ENCODE measurements at places on chromosomes 4 and X.
A peak's percentile ranks its signal among the peaks of the same experiment; 100 is the strongest.

GRCh38 chr4:140603286-140603685 is 34.5 kb upstream of the UCP1 start:
- no peak for DNase-seq

DNA sequence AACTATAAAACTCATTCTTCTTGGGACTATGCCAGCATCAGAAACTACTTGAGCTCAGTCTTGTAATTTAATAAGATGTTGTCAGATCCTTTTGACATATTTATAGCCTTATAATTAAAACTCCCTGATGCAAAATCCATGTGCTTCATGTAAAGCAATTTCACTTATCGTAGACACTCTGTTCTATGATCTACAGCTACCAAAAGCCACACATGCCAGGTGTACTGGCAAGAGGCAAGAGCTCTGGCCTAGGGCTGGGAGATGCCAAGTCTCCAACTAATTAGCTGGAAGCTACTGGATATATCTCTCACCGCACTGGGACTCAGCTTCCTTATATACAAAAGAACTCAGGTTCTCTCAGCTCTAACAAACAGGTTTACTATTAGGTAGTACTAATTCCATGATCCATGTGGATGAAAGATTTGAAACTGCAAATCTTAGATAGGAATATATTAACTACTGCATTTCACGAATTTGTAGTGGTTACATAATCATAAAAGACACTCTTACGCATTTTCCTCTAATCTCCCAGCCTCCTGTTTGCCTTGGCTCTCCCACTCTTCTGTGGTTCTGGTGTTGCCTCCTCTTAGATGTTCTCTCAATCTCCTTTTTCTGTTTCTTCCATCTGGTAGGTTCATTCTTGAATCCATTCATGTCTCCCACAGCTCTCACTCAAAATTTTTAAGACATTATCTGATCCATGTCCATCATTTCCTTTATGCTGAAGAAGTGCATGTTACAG is 103.0 kb downstream of the HHIP start:
- no peak for DNase-seq

- no peak for DNase-seq
These were observed 78.0 kb downstream of the PRDM5 start for GRCh38 chr4:120844528-120844921.

DNA sequence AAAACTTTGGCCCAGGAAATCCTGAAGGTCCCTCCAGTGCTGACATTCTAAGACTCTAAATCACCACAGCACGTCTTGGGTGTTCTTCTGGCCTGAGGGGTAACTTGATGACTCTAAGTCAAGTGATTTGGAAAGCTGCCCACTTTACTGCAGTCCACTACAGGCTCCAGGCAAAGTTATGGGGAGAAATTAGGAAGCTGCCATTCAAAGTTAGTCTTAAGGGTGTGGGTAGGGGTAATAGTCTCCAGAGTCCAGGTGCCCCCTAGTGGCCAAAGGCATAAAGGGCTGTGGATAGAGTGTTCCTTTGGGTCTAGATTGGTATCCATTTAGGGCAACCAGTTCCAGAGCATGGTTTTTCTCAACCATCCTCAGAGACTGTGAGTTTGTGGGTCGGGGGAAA is 38.7 kb upstream of the SLC16A2 start:
- peak; percentile 5 for DNase-seq

DNA sequence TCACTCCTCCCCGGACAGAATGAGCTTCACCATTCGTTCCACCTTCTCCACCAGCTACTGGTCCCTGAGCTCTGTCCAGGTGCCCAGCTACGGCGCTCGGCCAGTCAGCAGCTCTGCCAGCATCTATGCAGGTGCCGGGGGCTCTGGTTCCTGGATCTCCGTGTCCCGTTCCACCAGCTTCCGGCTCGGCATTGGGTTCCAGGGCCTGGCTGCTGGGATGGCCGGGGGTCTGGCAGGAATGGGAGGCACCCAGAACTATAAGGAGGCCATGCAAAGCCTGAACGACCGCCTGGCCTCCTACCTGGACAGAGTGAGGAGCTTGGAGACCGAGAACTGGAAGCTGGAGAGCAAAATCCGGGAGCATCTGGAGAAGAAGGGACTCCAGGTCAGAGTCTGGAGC is 36.4 kb upstream of the N4BP2 start:
- no peak for DNase-seq

GRCh38 chr4:13368217-13368616 is 115.9 kb downstream of the RAB28 start:
- no peak for DNase-seq

GRCh38 chr4:71138007-71138615 is 144.7 kb downstream of the DCK start:
- no peak for DNase-seq

DNA sequence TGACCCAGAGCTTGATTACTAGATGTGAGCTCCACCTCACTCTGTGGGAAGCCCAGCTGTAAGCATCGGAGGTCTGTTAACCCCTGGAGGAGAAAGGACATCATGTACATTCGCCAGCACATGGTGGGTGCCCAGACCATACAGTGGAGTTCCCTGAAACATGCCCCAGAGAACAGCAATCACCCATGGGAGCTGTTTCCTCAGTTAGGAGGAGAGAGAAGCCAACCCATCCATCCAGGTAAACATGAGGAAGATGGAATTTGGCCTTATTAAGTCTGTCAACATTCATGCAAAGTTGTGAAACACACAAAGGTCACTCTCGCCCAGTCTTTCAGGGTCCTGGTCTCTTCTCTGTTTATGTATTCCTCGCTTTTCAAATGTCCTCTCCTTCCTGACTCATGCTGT is 354.7 kb downstream of the ANK2 start:
- no peak for DNase-seq

DNA sequence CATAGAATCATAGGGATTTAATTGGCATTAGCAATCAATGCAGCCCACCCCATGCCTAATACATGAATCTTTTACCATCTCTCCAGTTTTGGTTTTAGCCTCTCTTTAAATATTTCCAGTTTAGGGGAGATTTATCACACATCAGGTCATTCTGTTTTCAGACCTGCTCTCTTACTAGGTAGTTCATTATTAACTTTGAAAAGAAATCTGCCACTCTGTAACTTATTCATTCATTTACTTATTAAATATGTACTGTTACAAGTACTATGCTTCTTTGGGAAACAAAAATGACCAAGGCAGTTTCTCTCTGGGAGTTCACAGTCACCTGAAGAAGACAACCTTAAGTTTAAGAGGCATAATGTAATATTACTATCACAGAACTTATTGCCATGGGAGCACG is 62.1 kb downstream of the USO1 start:
- DNase-seq: no peak

DNA sequence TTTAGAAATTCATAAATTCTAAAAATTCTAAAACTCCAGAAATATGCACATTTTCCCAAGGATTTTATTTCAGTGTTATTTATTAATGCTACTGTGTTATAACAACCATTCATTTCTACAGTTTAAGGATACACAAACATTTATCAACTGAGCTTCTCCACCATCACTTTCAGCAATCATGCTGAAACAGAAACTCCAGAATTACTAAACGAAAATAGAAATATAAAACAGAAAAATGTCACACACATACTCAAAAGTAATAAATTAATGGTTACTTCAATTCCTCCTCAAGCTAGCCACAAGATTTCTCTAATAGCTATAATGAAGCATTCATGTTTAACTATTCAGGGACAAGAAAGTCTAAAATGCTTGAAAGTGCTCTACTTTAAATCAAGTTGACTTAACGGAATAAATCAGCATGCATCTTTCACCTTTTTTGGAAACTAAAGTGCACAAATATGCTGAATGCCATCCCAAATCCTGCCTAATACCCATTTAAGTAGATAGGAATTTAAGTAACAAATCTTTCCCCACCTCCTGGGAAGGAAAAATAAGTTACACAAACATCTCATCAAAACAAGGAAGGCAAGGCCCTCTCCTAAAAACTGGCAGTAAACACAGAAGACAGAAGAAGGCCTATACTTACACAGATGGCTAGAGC is 563 bp downstream of the FAM13A start:
- DNase-seq: no peak

GRCh38 chr4:40672528-40673522 is 43.2 kb upstream of the RBM47 start:
- no peak for DNase-seq

GRCh38 chrX:43661521-43662240 is 5.6 kb downstream of the MAOA start:
- DNase-seq: no peak

GRCh38 chr4:185723631-185724260 is 88.2 kb downstream of the SORBS2 start:
- DNase-seq: no peak

DNA sequence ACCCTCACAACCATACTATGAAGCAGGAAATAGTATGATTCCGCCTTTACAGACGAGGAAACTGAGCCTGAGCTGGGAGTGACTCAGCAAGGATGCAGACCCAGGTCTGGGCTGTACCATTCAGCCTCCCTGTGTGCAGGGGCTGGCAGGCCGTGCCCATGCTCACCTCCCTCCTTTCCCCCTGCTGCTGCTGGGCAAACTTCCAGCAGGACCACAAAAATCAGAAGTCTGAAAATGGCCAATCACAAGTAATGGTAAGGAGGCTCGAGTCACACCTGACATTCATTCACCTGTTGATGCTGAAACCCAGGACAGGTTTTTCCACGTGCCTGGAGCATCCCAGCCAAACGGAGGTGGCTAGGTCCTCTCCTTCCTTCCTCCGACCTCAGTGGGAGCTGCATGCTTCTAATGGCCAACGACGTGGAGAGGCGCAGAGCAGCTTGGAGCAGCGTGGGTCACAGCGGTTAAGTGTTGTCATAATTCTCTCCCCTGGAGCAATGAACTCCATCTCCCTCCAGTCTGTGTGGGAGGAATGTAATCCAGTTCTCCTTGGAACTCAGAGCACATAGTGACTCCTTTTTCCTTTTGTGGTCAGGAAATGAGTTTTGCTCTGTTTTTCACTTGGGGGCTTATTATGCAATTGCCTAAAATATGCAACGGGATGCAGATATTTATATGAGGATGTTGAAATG is 371.7 kb downstream of the BCOR start:
- no peak for DNase-seq

DNA sequence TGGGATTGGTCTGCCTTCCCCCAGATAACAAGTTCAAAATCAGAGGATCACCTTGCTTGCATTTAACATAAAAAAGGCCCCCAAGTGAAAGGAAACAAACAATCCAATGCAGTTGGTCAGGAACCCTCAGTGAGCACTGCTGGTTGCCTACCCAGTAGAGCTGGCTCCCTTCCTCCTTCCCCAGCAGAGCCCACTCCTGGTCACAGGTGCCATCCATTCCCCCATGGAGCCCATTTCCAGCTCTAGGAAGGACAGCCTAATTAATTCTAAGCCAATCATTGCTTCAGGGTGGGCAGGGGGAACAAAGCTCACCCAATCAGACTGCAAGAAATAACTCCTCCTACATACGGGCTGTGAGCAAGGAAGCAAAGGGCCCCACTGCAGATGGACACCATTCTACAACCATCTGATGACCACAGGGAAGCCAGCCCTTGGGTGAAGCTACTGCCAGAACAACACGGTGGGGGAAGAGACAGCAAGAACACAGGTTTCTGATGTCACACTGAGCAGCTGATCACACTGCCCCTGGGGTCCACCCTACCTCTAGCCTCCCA is 86.5 kb downstream of the SH3KBP1 start:
- DNase-seq: no peak

DNA sequence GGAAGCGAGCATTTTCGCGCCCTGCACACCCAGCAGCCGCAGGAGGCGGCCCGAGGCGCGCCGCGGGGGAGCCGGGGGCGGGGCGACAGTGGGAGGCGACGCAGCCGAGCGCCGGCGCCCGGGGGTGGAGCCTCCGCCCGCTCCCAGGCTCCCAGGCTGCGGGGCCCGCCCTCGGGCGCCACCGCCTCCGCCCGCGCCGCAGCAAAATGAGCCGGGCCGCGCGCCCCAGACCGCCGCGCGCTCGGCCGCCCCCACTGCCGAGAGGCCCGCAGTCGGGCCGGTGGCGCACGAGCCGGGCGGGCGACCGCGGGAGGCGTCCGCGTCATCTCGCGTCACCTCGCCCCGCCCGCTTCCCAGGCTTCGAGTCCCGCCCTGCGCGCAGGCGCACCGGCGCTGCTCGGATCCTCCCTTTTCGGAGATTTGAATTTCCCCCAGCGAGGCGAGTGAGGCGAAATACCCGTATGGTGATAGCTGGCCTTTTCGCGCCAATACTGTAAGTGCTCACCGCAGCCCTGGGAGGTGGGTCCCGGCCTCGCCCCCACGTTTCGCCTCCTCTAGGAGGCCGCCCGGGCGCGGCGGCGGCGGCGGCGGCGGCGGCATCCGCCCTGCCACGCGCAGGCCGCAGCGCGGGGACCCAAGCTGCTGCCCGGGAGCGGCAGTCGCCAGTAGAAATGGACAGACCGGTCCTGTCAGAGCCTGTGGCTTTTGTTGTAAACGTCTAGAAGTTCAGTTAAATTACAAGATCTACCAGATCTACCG is at the start of gene TMEM187:
TSS of gene TMEM187 (plus strand) at position 387 of the 759 bp plus-strand sequence. CDS start 9,309 bp downstream, outside the sequence.
- peak; percentile 79 for DNase-seq

DNA sequence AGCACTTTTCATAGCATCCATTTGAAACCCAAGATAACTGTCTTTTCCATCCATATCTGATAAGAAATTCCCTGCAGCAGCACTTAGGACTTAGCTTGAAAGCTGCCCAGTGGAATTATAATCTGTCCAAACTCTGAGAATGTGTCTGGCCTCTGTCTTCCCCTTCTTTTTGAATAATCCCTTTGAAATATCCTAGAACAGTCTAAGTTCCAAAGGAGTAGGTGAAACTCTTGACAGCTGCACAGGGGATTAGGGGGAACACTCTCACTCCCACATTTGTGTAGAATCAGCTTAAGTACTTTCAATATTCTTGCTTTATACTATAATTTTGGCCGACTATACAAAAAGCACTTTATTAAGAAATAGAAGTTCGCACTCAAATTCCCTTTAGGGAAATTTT is 157.7 kb downstream of the PAPSS1 start:
- no peak for DNase-seq

DNA sequence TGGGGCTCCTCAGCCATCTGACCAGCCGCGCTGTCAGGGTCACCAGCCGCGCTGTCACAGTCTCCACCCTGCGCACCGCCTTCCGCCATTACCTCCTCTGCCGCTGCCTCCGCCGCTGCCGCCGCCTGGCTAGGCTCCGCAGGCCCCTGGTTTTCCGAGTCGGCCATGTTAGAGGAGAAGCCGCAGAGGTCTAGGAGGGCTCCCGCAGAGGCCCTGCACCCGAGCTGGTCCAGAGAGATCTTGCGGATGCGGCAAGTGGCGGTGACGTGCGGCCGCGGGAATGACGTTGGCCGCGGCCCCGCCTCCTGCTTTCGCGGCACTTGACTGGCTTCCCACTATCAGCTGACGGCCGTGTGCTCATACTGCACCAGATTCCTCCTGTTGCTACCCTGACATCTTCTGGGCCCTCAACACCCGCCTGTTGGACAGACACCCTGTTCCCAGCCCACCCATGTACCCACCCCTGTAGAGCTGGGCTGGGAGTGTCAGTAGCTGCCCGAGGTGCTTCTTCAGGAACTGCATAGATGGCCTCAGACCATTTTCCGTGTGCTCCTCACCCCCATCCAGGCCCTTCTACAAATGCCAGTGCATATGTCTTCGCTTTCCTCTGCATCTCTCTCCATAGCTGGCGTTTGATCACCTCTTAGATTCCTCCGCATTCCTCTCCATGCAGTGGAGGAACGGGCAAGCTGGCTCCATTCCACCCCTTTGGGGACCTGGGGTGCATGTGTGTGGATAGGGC is at the start of gene NAP1L5:
TSS of gene NAP1L5 (minus strand) at position 242 of the 742 bp plus-strand sequence. CDS start at position 167, 75 bp downstream.
- peak; percentile 19 for DNase-seq
